ENCODE measurements at places on chromosomes 3 and 15.

DNA sequence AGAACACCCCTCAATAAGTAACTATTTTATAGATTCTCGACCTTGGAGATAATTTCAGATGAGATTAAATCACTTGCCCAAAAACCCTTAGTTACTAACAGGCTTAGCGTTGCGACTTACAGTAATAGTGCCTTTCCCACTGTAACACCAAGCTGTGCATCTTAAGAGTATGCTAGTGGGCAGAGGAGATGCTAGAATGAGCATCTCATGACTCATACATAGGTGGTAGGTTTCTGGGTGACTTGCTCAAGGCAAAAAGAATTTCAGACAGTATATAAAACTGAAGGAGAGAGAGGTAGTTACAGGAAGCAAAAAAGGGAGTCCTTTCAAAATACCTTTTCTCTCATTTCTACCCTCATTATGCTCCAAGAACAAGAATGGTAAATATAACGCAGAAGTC, 3.9 kb downstream of the KATNBL1 start:
- no peak for DNase-seq

DNA sequence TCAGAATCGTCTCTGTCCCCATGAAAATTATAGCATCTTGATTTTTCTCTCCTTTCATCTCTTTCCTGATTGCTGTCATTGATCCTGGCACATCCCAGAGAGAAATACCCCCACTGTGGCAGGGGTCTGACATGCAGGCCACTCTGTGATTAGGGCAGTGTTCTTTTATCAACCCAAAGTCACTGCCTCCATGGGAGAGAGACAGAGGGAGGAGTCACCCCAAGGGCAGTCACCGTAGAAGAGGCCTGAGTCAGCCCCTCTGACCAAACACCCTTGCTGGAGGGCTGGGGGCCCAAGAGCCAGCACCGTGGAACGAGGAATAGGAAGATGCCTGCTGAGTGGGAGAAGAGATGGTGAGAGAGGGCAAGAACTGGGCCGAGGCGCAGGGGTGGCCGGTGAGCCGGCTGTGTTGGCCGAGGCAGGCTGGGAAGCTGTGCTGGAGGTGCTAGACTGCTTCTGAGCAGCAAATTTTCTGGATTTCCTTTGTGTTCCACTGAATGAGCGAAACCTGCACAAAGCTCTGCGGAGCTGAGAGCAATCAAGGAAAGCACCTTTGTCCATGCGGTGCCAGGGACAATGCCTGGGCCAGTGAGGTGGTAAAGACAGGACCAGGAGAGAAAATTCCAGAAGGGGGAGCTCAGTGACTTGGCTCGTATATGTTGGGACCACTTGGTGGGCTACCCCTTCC, 103.8 kb downstream of the ADCY5 start:
- no peak for DNase-seq

DNA sequence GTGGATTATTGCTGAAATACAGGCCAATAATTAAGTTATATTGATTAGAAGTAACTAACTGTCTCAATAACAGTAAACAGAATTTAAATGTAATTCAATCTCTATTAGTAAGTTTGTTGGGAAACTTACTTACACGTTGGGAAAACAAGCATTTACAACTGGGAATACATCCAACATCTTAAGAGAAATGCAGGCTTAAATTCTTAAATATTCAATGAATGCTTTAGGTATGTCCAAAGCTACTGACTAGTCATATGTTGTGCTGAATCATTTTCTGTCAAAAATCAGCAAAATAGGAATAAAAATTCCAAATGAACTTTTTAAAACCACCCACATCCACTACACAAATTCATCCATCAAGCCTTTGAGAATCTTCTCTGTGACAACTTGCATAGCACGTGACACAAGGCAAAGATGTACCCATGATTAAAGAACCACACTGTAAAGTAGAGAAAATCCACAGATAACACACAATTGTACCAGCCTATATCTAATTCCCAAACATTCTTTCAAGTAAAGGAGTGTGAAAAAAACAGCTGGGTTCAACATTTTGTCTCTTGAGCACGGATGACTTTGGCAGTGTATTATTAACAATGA, 60.0 kb downstream of the NMNAT3 start:
- DNase-seq, result no peak

- no peak for DNase-seq
Measured at GRCh38 chr3:38136393-38136776, 542 bp downstream of the ACAA1 start.

DNA sequence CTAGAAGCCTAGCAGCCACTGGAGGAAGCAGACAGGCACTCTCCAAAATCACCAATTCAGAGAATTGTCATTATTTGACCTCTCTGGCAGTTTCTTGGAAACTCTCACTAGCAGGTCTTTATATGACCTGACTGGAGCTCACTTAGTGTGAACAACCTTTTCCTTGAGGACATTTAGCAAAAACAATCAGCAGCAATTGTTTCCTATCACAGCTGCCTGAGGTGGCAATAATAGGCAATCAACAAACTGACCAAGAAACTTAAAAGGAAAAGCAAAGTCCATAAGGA, 162.4 kb upstream of the STT3B start:
- DNase-seq, result no peak

DNA sequence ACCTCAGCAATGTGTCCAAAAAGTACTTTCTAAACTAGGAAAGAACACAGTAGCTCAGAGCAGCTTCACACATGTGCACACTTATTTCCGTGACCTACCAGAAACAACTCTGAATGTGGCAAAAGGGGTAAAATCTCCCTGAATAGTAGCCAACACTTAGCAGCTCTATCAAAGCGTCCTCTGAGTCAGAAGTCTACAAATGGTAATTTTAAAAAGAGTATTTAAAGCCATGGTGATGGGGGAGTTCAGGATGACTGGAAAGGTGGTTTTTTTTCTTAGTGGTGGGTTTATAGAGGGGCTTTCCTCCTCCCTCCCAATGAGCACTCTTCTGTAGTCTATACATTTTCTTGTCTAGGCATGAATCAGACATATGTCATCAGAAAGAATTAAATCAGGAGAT, 223.8 kb upstream of the PRICKLE2 start:
- DNase-seq, result no peak

DNA sequence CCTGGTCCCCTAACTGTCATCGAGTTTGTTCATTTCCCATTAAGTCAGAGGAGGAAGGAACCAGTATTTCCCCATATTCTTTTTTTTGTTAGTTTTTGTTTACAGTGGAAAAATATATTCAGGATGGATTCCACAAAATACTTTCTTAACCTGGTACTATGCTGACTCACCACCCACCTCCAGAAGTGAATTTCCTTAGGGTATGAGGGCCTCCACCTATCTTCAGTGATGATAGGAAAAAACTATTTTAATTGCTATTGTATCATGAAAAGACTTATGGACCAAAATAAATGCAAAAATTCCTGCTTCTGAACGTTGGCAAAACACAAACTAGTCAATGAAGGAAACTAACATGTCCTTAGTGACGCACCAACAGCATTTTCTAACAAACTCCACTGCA, 64.2 kb upstream of the FOXP1 start:
- no peak for DNase-seq

DNA sequence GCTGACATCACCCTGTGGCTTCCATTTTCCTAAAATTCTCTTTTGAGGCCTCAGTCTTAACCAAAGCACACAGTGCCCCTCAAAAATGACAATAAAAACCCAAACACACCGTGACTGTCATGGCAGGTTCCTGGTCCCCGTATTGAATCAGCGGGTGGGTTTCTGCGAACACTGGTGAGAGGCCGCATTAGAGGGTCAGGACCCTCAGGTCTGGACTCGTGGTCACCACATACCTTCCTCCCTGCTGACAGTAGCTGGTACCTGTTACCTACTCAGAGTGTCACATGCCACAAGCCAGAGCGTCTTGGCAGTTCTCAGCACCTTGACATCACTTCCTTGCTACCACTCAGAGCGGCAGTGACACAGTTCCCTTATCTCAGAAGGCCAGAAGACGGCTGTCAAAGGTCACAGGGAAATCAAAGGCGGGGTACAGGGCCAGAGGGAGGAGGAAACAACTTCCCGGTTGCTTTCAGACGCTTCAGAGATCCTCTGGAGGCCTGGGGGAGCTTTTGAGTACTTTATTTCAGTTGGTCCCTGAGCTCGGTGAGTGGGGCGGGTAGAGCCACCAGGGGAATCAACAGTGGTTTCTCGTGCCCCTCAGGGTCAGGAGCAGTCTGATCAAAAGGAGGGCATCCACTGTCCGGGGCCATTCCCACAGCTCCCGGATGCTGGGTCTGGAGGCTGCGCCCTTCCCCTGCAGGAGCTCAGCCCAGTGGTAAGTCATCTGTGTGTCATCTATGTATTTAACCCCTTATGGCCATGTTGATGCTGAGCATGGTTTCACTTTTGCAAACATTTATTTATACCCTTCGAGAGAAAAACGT, at the start of the genes CCR5AS and CCRL2:
TSS of gene CCR5AS (minus strand) at position 279 of the 824 bp plus-strand sequence.
TSS of gene CCRL2 (plus strand) at position 472 of the 824 bp plus-strand sequence. CDS start 821 bp downstream, outside the sequence.
- DNase-seq, result peak; percentile 15

DNA sequence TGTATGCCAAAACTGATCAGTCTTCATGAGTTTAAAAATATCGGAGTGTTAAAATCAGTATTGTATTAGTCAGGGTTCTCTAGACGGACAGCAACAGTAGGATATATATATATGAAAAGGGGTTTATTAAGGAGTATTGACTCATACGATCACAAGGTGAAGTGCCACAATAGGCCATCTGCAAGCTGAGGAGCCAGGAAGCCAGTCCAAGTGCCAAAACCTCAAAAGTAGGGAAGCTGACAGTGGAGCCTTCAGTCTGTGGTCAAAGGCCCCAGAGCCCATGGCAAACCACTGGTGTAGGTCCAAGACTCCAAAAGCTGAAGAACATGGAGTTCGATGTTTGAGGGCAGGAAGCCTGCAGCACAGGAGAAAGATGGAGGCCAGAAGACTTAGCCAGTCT, 391.0 kb upstream of the CADM2 start:
- DNase-seq, result no peak

DNA sequence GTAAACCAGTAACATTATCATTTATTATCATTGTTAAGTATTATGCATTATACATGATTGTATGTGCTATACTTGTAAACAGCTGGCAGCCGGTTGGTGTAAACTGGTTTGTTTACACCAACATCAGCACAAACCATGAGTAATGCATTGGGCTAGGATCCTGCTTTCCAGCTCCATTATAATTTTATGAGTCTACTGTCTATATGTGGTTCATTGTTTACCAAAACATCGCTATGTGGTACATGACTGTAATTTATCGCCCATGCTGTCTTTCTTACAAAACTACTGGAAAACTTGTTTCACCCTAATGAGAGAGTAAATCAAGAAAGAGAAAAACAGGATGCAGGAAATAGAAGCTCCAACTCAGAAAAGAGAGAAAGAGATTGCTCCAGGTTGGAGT, 224.8 kb upstream of the CBLB start:
- DNase-seq, result no peak

DNA sequence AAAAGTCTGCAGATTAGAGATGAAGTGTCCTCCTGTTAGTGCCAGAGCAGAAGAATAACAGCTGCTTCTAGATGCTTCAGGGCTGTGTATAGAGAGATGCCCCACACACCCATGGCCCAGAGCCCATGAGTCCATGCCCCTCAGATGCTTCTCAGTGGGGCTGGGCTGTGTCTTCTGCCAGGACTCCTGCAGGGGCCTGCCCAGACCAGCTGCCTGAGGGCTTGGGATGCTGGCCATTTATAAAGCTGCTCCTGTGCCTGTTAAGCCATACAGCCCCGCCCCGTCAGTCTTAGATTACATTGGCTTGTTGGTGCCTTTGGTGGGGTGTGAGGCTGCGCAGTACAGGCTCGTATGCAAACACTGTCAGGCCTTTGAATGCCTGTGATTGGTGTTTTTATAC, 318.0 kb upstream of the CTDSPL start:
- DNase-seq, result no peak

DNA sequence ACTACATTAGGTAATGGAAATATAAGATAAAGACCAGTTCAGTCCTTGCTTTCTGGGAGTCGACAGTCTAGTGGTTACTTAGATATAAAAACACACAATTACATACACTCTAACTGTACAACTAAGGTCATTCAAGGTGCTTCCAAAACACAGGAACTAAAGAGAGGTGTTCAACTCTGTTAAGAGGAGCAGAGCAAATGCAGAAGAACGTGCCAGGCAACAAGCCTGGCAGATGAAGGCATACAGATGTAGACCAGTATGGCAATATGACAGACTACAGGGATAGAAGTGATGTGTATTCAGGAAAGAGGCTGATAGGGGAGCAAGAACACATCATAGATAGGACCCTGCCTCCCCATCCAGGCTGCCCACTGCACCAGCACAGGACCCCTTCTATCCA, 78.3 kb downstream of the CBLB start:
- DNase-seq, result no peak

DNA sequence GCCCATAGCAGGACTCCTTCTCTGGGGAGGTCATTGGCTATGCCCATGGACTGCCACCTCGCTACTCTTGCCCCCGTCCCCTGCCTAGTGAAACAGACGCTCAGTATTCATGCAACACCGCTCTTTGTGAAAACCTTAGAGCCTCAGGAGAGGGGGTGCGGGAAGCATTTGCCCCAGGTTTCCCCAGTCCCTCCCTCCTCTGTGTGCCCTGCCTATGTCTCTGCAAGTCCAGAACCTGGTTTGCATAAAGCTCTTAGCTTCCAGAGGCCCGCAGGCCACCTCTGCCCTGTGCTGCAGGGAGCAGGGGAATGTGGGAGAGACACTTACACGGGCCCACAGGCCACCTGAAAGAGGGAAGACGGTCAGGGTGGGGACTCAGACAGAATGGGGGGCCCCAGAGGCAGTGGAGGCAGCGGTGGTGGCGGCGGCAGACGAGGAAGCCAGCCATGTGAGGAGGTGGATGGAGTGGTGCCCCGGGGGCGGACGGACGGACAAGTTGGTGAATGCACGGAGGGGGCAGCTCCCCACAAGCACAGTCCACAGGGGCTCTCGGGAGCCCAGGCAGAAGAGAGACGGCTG, 33.8 kb upstream of the CTSH start:
- DNase-seq, result no peak

DNA sequence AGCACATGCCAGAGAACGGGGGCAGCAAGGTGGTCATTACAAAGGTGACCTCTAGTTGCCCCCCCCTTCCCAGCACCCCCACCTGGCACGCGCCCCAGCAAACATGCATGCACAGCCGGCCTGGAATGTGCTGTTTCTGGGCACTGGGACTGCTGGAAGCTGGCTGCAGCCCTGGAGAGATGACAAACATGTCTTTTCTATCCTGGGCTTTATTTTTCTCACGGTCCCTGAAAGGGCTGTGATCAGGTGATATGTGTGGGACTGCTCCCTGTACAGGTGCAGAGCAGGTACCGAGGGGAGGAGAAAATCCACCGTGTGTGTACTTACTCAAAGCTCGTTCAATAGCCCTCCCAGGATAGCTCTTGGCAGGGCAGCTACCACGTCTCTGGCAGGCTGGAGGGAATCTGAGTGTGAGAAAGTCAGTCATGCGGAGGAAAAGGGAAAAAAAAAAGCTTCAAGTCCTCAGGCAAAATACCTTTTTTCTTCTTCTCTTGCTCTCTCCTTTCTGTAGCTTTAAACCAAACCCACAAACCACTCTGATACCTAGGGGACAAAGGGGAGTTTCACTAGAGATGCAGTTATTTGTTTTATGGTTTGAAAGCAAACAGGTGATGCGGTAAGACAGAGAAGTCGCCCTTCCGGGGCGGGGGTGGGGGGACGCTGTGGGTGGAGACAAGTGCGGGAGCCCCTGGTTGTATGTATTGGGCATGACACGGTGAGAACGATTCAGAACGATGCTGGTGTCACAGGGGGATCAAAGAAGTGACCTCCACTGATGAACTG, 5.0 kb upstream of the HES1 start:
- no peak for DNase-seq

Measured in activated CD8-positive, alpha-beta memory T cell treated with anti-CD3 and anti-CD28 coated beads for 48 hours (primary cell).